Ascending aorta (tissue), 2 donors: ENCODE measurements at places on chromosomes 2 and 18. TPM values are rescaled to one million over a fixed set of nuclear protein-coding genes. Genes with fewer than 3 reads are reported as not detected.

Gene SCYGR4
- total RNA-seq: not detected

Gene OSR1
- total RNA-seq: 66.7 TPM

GRCh38 chr2:31475692-31476091 lies 61.1 kb upstream of the XDH start:
- no peaks in the 10 kb centered on the region for H3K36me3 ChIP-seq
- no peak for DNase-seq
- no peaks in the 10 kb centered on the region for H3K27me3 ChIP-seq
- H3K4me1 ChIP-seq: no peaks in the 10 kb centered on the region

DNA sequence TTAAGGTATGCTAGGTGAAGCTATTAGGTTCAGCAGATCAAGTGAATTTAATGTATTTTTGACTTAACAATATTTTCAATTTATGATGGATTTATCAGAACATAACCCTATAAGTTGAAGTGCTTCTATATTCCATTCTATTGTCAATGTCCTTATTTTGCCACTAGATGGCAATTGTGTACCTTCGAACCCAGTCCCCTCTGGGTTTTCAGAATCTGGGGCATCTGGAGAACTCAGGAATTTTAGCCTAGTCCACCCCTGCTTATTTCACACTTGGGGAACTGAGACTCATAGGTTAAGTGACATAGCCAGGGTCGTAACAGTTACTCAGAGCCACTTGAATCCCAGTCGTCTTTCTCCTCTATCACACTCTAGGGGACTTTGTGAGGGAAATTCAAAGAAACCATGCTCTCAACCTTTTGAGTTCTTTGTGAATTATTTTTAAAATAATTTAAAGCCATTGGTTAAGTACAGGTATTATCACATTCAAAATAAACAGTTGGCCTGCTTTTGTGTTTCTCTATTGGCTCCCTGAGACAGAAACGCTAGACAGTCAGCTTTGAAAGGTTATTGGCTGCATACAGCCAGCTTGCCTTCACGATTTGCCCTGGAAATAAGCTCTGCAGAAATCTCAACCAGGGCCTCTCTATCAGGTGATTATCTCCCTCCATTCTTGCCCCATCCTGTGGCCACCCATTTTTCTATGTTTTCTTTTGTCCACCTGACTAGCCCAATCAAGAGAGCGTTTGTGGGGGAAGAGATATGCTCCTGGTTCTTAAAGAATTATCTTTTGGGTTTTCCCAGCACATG lies 145.0 kb downstream of the TTC27 start:
- no peaks in the 10 kb centered on the region for H3K27me3 ChIP-seq
- no peak overlapping the region for H3K27ac ChIP-seq
- H3K4me3 ChIP-seq: no peak overlapping the region

- no peak overlapping the region for H3K4me3 ChIP-seq
- no peak for DNase-seq
- H3K36me3 ChIP-seq: no peaks in the 10 kb centered on the region
- no peaks in the 10 kb centered on the region for H3K27me3 ChIP-seq
Measured at GRCh38 chr2:190663348-190663747, 14.5 kb downstream of the NAB1 start.
